ENCODE measurements at places on chromosomes 5 and 9.

DNA sequence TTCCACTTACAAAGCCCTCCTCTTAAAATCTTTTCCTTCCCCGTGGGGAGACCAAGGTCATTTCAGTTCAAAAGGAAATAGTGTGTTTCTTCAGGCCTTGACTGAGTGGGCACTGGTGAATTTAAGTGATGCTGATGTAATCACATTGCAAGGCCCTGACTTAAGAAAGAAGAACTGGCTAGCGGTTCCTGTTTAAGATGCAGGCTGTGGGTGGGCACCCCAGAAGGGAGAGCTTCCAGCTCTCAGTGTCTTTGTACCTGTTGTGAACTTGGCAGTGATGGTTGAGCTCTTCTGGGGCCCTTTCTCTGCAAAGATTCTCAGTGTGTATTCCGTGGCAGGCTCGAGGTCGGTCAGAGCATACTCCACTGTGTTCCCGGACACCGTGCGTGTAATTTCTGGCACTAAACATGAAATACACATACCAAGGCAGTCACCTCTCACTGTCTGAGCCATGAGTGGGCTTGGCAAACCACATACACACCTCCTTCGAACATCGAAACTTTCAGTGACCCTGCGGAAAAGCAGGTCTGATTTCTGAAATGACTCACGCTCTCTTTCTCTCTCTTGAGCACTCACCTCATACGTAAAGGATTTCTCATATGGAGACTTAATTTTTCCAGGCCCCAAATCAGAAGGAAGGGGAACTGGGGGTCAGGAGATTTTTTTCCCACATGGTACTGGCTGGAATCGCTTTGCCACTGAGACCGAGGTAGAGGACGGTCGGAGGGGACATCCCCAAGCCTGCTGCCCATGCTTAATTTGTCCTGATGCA is 81.9 kb downstream of the TNC start:
- no peak for DNase-seq

- no peak for DNase-seq
Observed at GRCh38 chr5:169914766-169915165, 65.5 kb downstream of the INSYN2B start.

GRCh38 chr5:161261668-161262323 is 284.7 kb downstream of the GABRB2 start:
- DNase-seq: no peak

GRCh38 chr9:95729046-95729445 is 146.4 kb upstream of the ERCC6L2 start:
- DNase-seq: no peak

GRCh38 chr5:6490693-6491092 is 42.0 kb downstream of the UBE2QL1 start:
- no peak for DNase-seq

DNA sequence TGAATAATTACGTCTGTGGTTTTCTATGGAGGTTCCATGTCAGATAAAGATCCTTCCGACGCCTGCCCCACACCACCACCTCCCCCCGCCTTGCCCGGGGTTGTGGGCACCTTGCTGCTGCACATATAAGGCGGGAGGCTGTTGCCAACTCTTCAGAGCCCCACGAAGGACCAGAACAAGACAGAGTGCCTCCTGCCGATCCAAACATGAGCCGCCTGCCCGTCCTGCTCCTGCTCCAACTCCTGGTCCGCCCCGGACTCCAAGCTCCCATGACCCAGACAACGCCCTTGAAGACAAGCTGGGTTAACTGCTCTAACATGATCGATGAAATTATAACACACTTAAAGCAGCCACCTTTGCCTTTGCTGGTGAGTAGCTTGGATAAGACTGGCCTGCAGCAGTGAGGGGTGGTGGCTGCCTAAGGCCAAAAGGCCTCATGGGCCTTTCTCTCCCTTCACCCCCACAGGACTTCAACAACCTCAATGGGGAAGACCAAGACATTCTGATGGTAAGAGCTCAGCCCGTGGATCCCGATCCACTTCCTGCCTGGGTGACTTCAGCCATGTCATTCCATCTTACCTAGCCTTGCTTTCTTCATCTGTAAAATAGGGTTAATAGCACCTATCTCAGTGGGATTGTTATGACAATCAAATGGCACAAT is at the start of gene IL3:
Gene IL3, plus strand, starts transcription at position 155 of the 661 bp plus-strand sequence. Its CDS starts 52 bp downstream, at position 207.
- DNase-seq: no peak

- no peak for DNase-seq
Observed at GRCh38 chr5:8601831-8602354, 732.9 kb downstream of the MTRR start.

DNA sequence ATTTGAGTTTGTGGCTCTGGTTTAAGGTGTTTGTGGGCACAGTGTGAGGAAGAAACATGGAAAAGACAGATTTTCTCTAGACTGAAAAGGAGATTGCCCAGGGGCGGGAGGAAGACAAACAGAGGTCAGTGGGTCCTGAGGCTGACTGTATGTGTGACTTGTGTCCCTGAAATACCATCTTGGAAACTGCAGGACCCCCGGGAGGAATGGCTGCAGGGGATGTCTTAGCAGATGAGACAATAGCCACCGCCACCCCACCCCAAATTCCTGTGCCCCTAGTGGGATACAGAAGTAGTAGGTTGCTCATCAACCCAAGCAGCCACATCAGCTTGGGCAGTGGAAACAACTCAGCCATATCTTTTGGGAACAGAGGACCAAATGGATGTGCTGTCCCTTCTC is 1.7 kb upstream of the PSAT1 start:
- no peak for DNase-seq

GRCh38 chr5:40386289-40386688 is 293.4 kb upstream of the PTGER4 start:
- peak; percentile 76 for DNase-seq

GRCh38 chr5:171029401-171029800 is 167.6 kb downstream of the RANBP17 start:
- DNase-seq: no peak

- peak; percentile 44 for DNase-seq
Observed at GRCh38 chr5:59357381-59357977, 536.0 kb downstream of the PDE4D start.

DNA sequence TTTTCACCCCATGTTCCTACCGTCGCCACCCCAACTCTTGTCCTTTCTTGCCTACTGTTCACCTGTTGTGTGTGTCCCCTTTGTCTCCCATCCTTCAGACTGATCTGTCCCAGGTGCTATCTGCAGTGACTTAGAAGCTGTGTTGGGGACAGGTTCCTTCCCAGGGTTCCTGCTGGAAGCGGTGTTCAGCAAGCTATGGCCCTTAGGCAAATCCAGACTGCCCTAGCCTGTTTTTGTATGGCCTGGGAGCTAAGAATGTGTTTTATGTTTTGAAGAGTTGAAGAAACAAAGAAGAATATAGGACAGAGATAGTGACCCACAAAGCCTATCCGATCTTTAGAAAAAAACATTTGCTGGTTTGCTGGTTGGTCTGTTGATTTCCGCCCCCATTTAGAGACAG is 236.4 kb downstream of the GOLPH3 start:
- no peak for DNase-seq

DNA sequence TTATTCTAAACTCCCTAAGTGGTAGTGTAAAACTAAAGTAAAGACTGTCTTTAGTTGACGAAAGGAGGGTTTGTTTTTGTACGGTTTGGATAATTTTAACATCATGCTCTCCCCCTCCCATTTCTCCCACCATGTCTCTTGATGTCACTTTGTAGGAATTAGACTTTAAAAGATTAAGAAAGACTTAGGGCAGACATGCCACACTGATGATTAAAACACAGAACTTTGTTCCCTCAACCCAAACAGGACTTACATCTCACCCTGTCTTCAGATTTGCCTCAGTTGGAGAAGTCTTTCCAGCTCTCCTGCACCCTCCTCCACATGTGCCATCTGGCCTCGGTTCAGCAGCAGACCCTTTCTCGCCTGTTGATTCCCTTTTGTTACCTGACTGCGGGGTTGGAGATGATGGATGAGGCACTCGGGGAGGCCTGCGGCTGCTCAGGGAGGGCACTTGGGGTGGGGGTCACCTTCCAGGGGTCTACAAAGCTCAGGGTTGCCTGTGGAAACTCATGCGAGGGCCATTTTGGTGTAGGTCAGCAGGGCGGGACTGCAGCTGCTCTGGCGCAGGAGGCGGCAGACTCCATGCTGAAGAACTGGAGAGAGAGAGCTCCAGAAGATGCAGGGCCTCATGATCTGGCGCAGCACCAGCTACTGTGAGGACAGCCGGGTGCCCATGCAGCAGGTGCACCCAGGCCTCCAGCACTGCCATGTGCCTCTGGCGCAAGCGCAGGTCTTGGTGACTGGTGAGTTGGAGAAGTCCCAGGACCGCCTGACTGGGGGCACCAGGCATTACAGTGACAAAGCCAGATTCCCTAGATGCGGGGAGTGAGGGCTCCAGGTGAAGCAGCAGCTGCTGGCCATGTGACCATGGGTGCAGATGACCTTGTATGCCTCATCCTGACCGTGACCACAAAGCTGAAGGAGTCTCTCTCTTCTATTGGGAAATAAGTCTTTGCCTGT is 24.5 kb upstream of the EXOC3 start:
- DNase-seq: no peak

DNA sequence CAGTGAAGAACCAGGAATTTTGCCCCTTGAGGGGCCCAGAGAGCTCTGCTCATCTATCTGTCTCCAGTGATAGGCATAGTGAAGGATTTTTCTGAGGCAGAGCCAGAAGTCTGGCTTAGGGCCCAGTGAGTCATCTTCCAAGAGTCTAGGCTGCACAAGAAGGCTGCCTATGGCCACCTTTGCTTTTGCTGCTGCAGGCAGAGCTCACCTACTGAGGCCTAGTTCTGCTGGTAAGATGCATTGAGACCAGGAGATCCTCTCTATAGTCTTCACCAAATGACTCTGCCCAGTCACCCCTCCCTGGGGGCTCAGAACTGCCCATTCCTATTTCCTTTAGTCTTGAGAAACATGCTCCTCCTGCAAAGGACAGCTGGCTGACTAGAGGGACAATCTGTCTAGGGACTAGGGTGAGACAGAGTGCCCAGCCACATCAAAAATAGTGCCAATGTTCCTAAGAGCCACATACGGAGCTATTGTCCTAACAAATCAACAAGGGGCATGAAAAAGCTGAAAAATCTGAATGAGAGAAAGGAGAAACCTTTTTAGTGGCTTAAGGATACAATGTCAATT is 40.3 kb upstream of the CDKN2AIPNL start:
- no peak for DNase-seq

DNA sequence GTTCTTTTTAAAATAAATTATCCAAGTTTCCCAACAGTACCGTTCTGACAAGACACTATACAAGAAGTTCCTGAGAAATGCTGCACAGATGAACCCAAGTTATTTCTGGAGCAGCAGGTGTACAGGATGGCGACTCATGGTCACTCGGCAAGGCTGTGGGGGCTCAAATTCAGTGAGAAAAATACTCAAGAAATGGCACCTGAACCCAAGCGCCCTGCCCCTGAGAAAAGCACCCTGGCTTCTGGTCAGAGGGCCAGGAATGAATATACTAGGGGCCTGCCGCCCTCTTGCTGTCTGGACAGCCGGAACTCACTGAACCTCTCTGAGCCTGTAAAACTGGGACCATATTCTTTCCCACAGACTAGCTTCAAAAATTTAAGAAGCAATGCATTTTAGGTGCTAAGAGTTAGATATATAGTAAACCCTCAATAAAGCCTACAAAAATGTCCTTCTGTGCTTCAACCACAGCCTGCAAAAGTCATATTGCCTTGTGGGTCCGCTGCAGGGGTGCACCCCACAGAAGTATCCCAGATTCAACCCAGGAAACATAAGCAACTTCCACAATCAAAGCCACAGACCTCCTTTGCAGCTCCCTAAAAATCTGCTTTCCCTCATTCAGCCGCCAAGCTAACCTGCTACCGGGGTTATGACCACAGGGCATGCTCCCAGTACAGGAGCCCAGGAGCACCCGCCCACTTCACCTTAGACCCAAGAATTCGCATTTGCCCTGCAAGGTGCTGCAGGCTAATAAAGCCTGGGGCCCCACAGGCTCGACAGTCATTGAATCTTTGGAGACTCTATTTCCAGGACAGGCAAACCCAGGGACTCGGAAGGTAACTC is 1.4 kb downstream of the RAPGEF1 start:
- no peak for DNase-seq

GRCh38 chr9:124359855-124360678 is 55.2 kb downstream of the PSMB7 start:
- no peak for DNase-seq

GRCh38 chr9:15286161-15286821 is 20.7 kb downstream of the TTC39B start:
- DNase-seq: no peak

GRCh38 chr5:157390551-157391297 is 69.3 kb upstream of the NIPAL4 start:
- no peak for DNase-seq

- no peak for DNase-seq
Observed at GRCh38 chr9:116345817-116346216, 192.2 kb downstream of the PAPPA start.

- no peak for DNase-seq
Observed at GRCh38 chr5:169667896-169668674, 31.0 kb downstream of the DOCK2 start.

GRCh38 chr9:72410214-72410613 is 45.2 kb upstream of the ZFAND5 start:
- no peak for DNase-seq
